ENCODE measurements at places on chromosomes 12 and 14.

DNA sequence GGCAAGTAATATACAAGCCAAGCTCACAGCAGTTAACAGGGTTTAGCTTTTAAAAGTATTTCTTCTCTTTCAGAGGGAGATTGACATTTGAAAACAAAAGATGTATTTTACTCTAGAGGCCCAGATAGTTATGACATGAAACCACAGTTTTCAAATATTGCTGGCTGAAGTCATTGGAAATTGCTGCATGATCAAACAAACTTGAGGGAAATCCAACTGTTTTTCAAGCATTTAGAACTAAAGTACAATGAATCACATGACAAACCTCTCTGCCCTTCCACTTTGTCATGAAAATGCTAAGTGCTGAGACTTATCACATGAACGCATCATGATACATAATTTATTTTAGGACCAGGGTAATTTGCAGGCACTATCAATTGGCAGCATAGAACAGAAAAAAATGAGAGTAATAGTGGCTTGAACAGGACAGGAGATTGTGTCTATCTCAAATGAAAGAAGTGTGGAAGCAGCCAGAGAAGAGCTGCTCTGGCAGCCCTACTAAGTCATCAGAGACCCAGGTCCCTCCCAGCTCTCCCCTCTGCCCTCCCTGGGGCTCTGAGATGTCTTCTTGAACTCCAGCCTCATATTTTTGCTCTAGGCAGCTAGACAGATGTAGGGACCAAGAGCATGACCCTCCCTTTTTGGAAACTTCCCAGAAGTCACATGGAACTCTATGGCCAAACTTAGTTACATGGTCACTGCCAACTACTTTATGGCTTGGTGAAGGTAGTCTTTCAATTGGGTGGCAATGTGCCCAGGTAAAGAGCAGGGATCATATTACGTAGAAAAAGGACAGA lies 90.1 kb upstream of the PELI2 start:
- DNase-seq, result no peak

GRCh38 chr12:113116875-113117274 lies 18.7 kb downstream of the RASAL1 start:
- DNase-seq, result no peak

DNA sequence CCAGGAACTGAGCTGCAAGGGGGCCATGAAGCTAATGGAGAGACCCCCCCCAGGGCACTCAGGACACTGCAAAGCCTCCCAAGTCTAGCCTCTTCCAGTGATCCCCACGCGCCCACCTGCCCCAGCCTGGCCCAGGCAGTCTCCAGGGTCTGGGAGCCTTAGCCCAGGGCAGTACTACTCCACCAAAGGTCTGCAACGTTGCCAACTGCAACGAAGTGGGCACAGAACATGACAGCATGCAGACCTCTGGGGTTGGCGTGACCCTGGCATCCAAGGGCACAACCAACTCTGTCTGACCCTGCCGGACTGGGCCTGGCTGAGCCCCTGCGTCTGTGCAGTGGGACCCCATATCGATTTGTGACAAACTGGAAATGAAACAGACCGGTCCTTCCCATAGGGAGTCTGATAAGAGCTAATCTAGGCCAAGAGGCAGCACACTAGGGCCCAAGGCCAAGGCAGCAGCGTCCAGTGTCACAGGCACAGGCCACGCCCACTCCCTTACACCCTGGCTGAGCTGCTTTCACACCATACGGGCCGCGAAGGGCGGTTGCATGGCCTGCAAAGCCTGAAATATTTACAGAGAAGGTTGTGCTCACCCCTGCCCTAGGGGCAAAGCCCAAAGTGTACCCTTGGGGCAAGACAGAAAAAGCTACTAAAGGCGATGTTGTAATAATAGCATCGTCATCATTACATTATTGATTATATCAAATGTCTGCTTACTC lies 76.7 kb downstream of the NCOR2 start:
- DNase-seq, result no peak

DNA sequence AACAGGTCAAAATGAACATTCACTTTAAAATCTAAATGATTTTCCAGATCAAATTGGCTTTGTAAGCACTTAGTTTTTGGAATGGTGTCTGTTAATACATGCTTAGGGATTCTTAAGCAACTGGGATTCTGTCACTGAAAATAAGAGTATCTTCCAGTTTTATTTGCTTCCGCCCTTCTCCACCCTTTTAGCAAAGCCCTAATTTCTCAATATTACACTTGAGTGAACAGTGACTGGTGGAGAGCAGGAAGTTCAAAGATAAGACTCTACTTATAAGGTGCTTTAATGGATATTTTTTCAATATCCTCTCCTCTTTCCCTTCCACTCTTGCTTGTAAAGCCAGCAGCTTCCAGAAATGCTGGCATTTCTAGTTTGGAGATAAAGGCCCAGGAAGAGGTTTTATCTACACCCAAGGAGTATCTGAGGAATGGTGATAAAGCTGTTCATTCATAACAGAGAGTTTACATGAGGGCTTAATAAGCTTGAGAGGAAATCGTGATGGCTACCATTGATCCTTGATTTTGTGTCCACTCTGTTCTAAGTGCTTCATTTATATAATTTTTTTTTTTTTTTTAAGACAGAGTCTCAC lies 265.9 kb upstream of the PRICKLE1 start:
- DNase-seq, result no peak

DNA sequence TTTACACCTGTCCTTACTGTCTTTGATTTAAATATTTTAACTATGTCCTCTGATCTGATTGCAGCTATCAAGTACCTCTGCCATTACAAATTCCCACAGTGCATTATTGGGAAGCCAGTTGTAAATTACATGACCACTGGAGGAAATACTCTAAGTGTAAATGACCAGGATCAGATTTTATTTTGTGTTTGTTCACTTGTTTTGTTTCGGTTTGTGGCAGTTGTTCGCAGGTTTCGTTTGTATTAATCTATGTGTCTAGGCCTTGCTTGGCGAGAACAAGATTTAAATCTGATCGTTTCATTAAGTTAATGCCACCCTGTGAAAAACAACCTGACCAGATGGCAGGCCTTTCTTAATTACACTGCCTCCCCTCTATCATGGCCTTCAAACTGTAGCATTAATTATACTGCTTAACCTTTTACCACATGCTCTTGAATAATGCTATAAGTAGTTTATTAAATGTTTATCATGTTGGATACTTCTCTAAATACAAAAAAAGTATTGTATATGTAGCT lies 990.1 kb downstream of the TMTC2 start:
- no peak for DNase-seq

DNA sequence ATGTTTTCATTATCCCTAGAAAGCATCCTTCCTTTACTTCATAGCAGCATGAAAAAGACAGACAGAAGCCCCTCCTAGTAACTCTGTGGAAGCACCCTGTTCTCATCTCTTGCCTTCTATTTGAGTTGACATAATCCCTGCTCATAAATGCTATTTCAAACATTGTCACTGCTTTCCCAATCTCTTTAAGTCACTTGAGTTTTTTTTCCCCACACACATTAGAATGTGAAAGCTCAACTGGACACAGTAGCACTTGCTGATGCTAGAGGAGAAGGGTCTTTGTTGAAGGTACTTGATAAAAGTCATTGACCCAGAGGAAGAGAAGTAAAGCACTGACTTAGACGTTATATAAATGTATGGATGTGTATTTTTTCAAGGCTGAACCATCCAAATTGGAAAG lies 3.0 kb downstream of the E2F7 start:
- no peak for DNase-seq

GRCh38 chr14:75886636-75887348 lies 95.0 kb downstream of the TGFB3 start:
- no peak for DNase-seq

- no peak for DNase-seq
Measured at GRCh38 chr14:58243790-58244555, 670 bp upstream of the PSMA3 start.

GRCh38 chr14:83379436-83379835 lies 1845.8 kb upstream of the SEL1L start:
- no peak for DNase-seq

- no peak for DNase-seq
Measured at GRCh38 chr14:65957631-65958205, 528.5 kb upstream of the CCDC196 start.

- no peak for DNase-seq
Measured at GRCh38 chr12:78034025-78034424, 203.3 kb downstream of the NAV3 start.

DNA sequence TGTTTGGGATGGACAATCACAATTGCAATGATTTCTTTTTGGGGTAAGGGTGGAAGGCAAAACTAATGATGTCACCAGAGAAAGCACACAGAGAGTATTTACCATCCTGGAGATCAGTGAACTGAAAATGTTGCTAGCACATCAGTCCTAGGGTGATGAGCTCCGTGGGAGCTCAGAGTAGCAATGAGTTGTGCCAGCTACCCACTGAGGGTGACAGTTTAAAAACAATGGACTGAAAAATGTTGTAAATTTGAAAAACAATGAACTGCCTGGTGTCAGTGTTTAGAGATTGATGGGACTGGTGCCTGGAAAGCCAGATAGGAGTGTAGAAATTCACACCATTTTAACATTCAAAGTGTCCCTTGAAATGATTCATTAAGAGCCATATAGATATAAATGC lies 198.5 kb downstream of the ATP23 start:
- no peak for DNase-seq

- no peak for DNase-seq
Measured at GRCh38 chr12:10189653-10190052, 10.8 kb downstream of the TMEM52B start.

DNA sequence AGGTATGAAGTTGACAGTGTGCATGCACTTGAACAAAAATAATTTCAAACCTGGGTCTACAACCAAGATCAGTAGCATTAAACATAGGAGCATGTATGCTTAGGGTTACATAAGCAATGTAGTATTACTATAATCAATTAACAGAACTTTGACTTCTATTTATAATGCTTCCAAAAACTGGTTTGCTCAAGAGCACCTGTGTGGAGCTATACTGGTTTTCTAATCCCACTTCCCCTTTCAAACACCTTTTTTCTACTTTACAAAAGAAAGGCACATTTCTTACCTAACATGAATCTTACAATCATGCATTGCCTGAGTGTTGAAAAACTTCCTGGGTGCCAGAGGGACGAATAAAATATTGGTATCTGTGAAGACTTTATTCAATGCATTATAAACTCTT lies 72.7 kb downstream of the EFCAB11 start:
- no peak for DNase-seq

DNA sequence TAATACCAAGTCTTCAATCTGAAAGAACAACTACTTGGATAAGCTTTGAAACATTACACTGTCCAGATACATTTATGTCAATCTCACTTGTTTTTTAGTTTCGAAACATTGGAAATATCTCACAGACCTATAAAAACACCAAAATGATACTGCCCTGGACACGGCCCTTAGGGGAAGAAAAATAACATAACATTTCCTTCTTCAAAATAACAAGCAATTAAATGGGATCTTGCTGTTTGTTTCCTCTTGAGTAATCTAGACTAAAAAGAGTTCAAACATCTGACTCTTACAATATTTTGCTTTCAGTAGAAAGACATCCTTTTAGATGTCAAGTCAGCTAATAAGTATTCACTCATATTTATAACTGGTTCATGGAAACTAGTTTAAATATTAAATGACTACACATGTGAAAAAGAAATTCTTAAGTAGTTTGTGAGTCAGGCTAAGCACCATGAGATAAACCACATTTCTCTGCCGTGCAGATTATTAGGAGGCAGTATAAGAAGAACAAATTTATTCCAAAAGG lies 87.5 kb downstream of the EPS8 start:
- no peak for DNase-seq

DNA sequence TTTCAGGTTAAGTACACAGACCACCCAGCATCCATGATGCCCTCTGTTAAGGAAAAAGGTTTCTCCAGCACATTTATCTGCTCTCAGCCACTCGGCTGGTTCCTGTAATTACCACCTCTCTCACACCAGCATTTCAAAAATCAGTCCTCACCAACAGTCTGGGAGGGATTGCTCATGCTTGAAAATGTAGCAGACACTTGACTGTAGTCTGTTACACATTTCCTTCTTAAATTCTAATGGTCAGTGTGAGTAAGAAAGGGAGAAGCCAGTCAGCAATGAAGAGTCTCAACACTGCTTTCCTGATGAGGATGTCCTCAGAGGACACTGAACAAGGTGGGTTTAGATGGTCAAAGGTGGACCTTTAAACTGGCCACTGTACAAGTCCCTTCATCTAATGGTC lies 6.0 kb downstream of the ZBTB39 start:
- DNase-seq, result no peak

DNA sequence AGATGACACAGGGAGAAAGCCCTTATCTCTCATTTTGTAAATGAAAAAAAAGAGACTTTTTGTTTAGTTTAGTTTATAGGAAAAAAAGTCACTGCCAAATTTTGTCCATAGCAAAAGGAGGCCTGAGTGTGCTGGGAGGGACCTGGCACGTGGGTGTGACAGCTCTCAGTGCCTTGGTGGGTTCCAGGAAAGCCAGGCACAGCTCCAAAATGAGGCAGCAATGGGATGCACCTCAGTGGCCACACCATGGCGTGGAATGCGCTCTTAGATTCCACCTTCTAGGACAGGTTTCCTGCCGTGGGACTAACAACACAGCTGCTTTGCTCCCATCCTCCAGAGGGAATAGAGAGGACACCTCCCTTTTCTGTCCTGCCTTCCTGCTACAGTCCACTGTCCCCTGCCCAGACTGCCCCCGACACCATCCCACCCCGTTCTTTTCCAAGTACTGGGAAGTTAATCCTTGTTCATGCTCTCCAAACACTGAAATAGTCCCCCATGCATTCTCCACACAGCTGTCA lies 207.6 kb downstream of the EMP1 start:
- DNase-seq, result no peak

DNA sequence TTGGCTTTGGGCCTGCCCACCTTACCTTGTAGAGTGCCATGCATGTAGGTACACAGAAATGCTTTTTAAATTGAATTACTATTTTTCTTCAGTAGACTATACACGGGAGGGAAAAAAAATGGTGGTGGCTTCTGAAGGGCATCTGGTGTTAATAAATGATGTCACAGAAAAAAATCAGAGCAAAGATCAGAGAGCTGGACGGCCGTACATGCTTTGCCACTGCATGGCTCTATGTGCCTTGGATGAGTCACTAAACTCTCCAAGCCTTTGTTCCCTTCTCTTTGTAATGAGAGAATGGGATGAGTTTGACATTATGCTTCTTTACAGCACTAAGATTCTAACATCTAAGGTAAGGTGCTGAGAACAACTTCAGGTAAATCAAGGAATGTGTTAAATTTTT lies 376.4 kb upstream of the DDHD1 start:
- no peak for DNase-seq

DNA sequence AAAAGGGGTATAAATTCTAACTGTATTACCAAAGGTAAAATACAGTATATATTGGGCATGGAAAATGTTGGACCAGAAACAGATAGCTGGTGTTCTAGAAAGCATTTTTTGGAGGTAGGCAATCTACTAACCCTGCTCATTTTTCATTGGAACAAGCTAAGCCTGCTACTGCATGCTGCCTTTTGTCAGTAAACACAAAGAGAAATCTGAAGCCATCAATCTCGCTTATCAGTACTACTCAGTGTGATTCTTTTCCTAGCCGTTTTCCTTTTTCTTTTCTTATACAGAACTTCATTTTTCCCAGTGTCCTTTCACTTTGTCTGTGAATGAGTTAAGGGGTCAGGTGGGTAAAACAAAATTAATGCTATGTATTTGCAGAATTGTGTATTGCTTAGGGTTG lies 312.3 kb downstream of the NPAS3 start:
- no peak for DNase-seq
